ENCODE measurements at places on chromosomes 3 and 15.

DNA sequence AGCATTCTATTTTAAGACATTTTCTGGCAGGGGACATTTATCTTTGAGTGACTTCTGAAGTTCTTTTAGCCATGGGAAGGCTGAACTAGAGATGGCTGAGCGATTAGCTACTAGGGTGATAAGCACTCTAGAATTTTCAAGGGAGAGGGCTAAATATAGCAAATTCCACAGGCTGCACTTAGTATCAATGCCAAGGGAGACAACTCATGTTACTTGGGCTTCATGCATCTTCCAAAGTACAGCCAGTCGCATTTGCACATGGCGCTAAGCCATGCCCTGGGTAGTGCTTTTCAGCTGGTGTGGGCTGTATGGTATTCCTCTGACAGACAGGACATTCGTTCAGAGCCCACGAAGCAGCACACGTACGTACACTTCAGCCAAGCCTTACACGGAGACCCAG, 69.6 kb downstream of the RYR3 start:
- DNase-seq = no peak

GRCh38 chr3:187968883-187969580, 184.9 kb upstream of the LPP start:
- no peak for DNase-seq

DNA sequence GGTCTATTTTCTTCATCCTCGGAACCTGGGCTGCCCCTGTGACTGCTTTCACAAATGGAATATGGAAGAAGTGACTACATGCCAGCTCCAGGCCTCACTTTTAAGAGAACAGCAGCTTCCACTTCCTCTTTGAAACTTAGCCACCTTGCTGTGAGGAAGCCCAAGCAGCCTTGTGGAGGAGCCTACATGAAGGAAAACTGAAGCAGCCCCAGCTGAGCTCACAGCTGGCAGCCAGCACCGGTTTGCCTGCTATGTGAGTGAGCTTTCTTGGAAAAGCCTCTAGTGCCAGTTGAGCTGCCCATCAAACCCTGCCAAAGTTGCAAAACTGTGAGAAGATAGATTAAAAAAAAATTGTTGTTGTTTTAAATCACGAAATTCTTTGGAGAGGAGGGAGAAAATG, 498.0 kb upstream of the PROK2 start:
- peak; percentile 65 for DNase-seq

GRCh38 chr15:40257656-40258450, 19.0 kb downstream of the PAK6 start:
- no peak for DNase-seq

DNA sequence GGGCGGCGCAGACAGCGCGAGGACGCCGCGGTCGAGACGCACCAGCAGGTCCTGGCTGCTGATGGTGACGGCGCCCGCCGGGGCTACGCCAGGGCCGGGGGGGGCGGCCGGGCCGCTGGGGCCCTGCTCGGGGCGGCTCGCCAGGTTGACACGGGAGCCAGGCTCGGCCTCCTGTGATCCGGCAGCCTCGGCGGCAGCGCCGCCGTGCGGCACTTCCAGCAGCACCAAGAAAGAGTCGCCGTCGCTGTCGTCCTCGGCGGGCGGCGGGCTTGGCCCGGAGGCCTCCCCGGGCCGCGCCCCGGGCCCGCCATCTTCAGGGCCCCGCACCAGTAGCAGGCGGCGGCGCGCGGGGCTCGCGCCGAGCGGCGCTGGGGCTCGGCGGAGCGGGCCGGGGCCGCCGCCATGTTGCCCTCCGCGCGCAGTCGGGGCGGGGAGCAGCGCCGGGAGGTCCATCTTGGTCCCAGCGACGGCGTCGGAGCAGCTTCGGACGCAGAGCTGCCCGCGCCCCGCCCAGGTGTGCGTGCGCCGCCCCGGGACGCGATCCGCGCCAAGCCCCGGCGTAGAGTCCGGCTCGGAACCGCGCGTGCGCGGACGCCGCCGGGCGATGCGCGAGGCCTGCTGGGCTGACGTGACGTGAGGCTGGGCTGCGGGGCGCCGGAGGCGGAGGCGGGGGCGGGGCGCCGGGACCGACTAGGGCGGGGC, at the start of gene ZXDC:
Gene ZXDC (minus strand): TSS at position 479 of the 702 bp plus-strand sequence. CDS start 26 bp downstream, at position 453.
- peak; percentile 92 for DNase-seq

GRCh38 chr3:165502707-165503106, 306.5 kb upstream of the SLITRK3 start:
- no peak for DNase-seq

DNA sequence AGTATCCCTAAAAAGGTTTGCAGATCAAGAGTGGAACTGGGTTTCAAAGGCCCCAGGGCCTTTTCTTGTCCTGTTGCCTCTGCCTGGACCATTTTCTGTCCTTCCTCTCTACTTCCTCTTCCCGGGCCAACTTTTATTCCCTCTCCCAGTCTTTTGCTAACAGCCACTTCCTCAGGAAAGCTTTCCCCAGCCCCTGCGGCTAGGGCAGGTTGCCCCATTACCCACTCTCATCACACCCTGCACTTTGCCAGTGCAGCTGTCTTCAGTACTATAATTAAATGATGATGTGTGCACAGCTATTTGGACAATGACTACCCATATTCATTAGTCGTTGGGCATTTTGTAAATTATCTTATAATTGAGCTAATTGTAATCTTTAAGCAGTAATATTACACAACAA, 150.5 kb upstream of the THBS1 start:
- no peak for DNase-seq

Data from common myeloid progenitor, CD34-positive (primary cell).